ENCODE measurements at places on chromosomes 6 and 20. TPM values are rescaled to one million over a fixed set of nuclear protein-coding genes. Genes with fewer than 3 reads are reported as not detected.
A peak's percentile ranks its signal among the peaks of the same experiment; 100 is the strongest.

GRCh38 chr20:3041854-3042409, 1.5 kb upstream of the GNRH2 start:
- DNase-seq = no peak

- no peak for DNase-seq
These were observed 3.7 kb upstream of the MMP9 start for GRCh38 chr20:46004889-46005473.

DNA sequence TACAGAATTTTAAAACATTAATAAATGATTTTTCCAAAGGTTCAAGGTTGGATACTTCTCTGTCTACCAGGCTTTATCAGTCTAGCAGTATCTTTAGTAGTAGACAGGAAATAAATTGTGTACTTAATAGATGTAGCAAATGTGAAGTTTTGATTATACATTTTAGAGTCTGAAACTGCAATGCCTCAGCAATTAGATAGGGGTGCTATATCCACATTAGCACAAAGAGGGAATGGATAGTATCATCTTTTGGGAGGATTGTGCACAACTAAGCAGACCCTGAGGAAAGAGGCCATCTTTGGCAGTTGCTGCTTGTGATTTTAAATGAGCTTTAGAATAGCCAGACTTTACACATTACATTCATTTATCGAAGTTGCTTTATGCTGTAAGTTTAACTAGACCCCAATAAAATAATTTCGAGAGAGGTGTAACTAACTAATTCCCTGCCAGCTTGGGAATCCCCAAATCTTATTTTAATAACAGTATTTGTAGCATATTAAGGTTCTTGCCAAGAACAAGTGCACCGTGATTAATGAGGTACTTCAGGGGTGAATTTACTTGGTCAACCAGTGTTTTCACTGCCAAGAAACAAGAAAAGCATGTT, 2.8 kb downstream of the KCNQ5 start:
- DNase-seq = no peak

DNA sequence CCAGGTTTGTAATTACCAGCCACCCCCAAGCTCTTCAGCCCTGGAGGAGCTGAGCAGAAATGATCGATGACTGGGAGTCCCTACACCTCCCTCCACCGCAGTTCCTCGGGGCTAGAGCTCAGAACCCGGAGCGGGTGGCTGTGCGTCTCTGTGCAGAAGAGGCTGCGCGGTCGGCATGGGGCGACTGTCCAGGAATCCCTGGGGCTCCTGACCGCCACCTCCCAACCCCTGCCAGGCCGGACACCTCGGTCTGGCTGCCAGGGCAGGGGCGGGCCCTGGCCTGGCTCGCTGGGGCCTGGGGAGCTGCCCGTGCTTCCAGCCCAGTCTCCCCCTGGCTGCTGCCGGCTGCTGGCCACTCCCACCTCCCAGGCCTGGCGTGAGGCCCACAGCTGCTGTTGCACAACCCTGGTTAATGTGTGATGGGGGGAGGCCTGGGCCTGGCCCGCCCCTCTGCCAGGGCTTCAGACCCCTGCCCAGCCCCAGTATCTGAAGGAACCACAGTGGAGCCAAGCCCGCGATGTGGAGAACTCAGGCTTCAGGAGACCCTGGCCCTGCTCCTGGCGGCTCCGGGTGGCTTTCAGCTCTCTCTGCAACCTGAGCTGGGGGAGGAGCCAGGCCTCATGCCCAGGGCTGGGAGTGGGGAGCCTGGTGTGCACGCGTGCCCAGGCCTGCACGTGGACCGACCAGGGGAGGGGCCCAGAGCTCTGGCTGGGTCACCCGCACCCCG, 1.2 kb downstream of the SLC2A4RG start:
- DNase-seq = peak; percentile 95

FNDC1 gene
- total RNA-seq = 16.5 TPM
